ENCODE measurements at places on chromosomes 4 and X.

DNA sequence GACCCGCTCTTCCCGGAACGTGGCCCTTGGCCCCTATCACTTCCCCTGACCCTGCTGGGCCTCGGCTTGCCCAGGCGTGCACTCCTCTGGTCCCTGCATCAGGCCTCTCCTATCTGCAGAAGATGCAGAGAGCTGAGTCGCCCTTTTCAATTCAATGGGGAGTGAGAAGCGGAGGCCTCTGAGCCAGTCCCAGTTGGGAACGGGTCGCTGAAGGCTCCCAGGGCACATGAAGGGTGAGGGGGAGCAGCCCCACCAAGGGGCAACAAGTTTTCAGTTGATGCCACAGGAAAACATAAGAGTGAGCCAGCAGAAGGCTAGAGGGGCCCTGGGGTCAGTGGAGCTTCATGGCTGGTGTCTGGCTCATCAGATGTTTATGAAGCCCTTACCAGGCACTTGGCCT is 17.1 kb downstream of the PSAPL1 start:
- DNase-seq = no peak

DNA sequence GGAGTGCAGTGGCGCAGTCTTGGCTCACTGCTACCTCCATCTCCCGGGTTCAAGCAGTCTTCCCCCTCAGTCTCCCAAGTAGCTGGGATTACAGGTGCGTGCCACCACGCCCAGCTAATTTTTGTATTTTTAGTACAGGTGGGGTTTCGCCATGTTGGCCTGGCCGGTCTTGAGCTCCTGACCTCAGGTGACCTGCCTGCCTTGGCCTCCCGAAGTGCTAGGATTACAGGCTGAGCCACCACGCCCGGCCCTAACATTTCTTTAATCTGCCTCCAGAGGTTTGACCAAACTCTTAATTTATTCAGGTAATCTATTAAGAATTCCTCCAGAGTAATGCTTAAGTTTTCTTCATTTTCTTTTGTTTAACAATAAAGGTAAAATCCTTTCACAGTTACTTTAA is 171.0 kb downstream of the RAPGEF2 start:
- DNase-seq = no peak

- no peak for DNase-seq
These were observed 772.4 kb upstream of the INTU start for GRCh38 chr4:126860308-126860707.

- DNase-seq = no peak
These were observed 12.9 kb upstream of the MAOA start for GRCh38 chrX:43643201-43643600.

DNA sequence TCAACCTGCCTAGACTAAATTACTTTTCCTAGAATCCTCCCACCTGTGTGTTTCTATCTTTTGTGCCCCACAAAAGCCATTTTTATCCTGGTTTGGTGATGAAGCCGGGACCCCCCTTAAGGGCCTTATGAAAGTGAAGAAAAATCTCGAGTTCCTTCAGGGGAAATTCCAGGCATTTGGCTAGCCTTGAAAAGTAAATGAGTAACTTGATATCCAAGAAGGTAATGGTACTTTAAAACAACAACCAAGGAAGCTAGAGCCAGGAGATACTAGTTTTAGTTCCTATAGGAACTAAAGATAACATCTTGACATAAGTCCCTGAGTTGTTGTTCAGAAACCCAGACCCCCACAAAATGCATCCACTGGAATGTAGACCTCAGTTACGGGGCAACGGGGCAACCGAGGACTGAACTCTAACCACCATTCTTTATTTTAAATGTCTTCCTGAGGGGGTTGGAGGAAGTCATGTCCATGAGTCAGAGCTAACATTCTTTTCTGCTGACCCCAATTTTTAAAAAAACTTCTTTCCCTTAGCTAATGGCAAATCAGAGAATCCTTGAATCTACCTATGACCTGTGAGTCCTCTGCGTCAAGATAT is 73.9 kb downstream of the VCX3A start:
- DNase-seq = no peak

- DNase-seq = peak; percentile 40
These were observed 109.5 kb upstream of the CENPE start for GRCh38 chr4:103307453-103308247.

DNA sequence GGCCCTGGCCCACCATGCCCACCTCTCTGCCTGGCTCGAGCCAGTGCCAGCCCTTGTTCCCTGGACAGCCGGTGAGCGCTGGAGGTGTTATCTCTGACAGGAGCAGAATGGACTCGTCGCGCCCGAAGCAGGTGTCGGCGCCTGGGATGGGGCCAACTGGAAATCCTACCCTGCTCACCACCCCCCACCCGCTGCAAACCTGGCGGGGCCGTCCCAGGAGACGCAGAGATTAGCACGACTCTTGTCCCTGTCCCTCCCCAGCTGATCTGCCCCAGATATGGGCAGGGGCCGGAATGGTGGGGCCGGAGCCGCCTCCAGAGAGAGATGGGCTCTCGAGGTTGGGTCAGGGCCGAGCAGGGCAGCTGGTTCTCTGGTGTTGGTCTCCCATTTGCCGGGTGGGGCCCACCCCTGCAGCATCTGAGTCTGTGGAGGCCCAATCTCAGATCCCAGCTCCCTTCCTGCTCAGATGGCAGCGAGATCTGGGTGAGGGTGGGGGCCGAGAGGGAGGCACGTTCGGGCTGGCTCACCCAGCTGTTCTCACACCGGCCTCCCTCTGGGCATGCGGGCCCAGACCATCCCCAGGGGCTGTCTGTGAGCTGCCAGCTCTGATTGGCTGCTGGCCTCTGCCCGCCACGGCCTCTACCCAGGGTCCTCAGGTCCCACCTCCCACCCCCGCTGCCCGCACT is 20.1 kb upstream of the FGFR3 start:
- no peak for DNase-seq

GRCh38 chr4:31807036-31807435 is 1086.9 kb downstream of the PCDH7 start:
- no peak for DNase-seq

- DNase-seq = peak; percentile 88
These were observed 24.0 kb downstream of the CYTL1 start for GRCh38 chr4:4995103-4995907.

DNA sequence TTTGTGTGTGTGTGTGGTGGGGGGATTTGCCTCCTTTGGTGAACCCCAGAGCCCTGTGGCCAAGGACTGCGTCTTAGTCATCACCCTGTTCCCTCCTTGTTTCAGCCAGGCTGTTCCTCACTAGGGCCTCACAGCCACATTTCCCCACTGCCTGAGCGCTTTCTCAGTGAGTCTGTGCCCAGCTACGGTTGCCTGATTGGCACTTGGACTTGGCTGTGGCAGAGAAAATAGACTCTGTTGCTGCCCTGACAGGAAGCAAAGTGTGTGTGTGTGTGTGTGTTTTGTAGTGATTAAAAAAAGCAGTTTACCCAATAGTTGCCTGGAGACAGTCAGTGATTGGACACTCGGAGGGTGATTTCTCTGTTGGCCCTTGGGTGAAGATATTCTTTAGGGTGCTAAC is 113.0 kb downstream of the UCHL1 start:
- no peak for DNase-seq

DNA sequence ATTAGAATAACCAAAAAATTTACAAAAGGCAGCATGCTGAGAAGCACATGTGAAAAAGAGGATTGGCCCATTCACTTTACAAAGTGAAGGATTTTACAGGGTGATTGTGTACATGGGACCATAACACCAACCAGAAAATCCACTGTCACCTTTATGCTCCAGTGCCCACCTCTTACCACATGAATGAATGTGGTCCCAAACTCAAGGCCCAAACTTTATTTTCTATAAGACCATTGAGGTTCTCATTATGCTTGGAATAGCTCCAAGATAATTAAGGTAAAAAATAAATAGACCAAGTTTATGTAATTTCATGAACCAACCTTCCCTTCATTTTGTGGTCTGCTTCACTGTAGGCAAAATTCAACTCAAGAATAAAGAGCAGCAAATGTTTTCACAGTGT is 24.3 kb upstream of the MYOZ2 start:
- DNase-seq = no peak

DNA sequence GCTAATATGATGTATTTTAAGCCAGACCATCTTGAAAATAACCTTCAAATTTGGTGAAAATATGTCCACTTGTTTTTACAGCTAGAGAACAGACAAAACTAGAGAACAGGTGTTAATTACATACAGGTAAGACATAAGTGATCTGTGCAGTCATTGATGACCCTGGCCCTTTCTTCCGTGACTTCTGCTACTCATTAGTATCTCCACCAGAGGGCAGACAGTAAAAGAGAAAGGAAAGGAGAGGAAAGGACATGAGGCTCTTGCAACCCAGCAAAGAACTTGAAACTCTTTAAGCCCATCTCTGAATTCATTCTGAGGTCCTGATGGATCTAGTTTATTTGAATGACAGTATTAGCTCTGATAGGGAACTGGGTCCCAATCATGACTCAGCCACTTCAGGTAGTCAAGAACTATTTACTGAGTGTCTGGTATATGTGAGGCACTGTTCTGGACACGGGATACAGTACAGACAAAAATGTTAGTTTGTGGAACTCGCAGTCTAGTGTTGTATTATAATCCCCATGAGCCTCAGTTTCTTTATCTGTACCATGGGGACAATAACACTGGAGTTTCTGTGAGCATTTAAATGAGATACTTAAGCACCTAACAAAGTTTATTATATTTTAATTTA is 121.0 kb upstream of the TEX13D start:
- DNase-seq = peak; percentile 15

DNA sequence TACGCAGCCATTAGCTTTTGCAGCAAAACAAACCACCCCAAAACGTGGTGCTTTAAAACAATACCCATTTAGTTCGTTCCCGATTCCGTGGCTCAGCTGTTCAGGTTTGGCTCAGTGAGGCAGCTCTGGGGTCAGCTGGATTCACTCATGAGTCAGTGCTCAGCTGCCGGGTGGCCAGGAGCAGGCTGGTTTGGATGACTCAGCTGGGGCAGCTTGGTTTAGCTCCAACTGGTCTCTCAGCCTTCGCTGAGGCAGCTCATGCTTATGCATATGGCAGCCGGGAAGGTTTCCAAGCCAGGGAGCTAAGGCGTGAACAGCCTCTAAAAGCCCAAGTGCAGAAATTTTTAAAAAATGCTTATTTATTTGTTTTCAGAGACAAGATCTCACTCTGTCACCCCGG is 13.3 kb upstream of the CD99 start:
- DNase-seq = peak; percentile 92

GRCh38 chrX:36214924-36215323 is 295.4 kb downstream of the CFAP47 start:
- DNase-seq = no peak

DNA sequence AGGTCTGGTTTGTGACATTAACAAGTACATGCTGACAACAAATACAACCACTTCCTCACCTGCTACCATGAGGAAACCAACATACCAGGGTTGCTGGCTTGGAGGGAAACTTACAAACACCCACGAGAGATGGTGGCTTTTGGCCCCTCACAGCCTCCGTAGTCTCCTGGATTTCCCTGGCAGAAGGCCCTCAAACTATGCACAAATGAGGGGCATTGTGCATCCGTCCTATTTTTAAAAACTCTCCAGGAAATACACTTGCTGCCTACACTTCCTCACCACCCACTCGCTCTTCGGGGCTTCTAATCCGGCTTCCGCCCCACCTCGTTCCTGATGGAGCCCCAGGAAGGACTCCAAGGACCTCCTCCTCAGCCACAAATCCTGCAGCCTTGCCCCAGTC is 355.0 kb upstream of the GATB start:
- no peak for DNase-seq

GRCh38 chr4:95362906-95363558 is 185.7 kb downstream of the UNC5C start:
- no peak for DNase-seq

DNA sequence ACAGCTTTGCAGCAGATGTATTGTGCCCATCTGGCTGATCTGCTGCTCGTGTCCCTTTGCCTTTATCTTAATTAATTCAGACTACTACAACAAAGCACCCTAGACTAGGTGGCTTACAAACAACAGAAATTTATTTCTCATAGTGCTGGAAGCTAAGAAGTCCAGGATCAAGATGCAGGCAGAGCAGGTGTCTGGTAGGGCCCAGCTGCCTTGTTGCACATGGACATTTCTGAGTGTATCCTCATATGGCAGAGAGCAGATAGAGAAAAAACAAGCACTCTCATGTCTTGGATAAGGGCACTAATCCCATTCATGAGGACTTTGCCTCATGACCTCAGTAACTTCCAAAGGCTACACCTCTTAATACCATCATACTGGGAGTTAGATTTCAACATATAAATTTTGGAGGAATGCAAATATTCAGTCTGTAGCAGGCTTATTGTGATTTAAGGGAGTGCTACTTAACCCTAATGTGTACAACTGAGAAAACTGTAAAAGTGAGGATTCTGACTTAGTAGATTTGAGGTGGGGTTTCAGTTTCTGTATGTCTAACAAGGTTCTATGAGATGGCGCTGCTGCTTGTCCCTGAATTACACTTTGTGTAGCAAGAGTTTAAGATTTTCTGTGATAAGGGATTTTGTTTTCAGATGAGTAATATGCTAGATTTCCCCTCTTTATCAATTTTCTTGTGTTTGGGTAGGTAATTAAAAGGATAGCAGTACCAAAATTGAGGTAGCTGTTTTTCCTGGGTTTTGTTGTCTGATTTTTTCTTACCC is 473.2 kb upstream of the TECRL start:
- peak; percentile 7 for DNase-seq

GRCh38 chr4:186416451-186417060 is 138.8 kb downstream of the MTNR1A start:
- DNase-seq = no peak

- DNase-seq = no peak
These were observed 1167.2 kb upstream of the PABPC4L start for GRCh38 chr4:135368831-135369230.

DNA sequence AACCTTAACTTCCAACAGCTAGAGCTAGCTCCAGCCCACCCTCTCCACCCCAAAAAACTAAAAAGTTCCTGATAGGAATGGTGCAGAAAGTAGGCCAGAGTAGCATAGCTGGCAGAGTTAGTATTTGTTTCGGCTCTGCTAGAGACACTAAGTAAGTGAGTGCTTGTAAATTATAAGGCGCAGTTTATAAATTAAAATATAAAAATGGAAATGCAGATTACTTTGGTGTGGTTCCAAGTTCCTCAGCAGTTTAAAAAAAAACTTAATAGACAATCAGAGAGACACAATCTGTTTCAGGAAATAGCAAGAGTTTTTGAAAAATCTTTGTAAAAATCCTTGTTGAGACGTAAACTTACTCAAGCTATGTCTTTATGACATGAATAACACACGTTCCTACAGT is 2.8 kb upstream of the LGI2 start:
- no peak for DNase-seq

- no peak for DNase-seq
These were observed 219.9 kb downstream of the CCNG2 start for GRCh38 chr4:77376788-77377460.

DNA sequence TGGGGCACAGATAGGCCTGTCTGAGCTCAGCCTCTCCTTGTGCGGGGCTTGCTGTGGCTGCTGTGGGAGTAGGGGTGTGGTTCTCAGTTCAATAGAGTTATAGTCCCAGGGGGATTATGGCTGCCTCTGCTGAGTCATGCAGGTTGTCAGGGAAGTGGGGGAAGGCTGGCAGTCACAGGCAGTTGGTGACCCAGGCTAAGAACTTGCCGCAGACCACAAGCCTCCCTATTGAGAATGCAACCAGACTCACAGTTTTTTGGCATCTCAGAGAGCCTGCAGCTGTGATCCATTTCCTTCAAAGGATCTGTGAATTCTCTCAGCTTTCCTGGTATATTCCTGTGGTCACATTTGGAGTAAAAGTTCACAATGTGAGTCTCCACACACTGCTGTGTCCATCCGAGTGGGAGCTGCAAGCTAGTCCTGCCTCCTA is 364.9 kb downstream of the ZNF674 start:
- no peak for DNase-seq
